PC-3 (cell line): ENCODE measurements at places on chromosomes 11 and 22. TPM values are rescaled to one million over a fixed set of nuclear protein-coding genes. Genes with fewer than 3 reads are reported as not detected.

DNA sequence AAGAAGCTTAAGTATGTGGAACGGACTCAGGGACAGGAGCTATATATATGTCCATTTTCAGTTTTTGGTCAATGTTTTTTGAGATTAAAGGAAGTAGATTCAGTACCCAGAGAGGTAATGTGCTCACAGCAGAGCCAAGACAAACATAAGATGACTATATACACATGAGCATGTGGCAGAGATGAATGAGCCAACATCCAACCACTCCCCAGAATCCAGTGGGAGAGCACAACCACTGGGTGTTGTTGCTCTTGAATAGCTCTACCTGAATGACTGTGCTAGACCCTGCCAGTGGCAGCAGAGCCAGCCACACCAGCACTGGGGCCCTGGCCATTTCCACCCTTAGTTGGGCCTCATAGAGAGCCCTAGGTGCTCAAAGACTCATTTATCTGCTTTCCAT is 10.7 kb upstream of the SYTL2 start:
- H3K4me1 ChIP-seq: peaks cover 42% of the 10 kb centered on the region
- H3K27ac ChIP-seq: peak overlapping the region; percentile 85
- H3K36me3 ChIP-seq: no peaks in the 10 kb centered on the region
- peak; percentile 92 for DNase-seq

DNA sequence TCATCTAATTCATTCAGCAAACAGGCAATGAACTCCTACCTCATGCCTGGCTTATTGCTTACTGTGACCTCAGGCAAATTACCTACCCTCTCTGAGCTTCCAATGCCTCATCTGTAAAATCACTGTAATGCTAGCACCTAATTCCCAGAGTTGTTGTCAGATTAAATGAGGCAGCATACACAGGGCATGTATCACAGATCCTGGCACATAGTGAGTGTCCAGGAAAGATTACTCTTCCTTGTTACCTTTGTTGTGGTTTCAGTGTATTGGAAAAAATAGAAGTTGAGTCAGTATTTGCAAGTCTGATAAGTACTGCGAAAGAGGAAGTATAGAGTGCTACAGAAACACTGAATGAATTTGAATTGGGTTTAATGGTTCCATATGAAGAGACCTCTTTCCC is 26.4 kb upstream of the LRRC55 start:
- no peak overlapping the region for H3K4me3 ChIP-seq
- H3K36me3 ChIP-seq: no peaks in the 10 kb centered on the region

SERPING1 gene
- total RNA-seq: not detected in 2 replicates

- DNase-seq: peak; percentile 47
- H3K4me3 ChIP-seq: no peak overlapping the region
- H3K27me3 ChIP-seq: no peaks in the 10 kb centered on the region
- H3K27ac ChIP-seq: no peak overlapping the region
- no peaks in the 10 kb centered on the region for H3K36me3 ChIP-seq
- H3K4me1 ChIP-seq: no peaks in the 10 kb centered on the region
Measured at GRCh38 chr11:86047275-86047991, 21.5 kb downstream of the PICALM start.

- no peak for DNase-seq
- no peaks in the 10 kb centered on the region for H3K36me3 ChIP-seq
- H3K27ac ChIP-seq: no peak overlapping the region
- no peak overlapping the region for H3K4me3 ChIP-seq
- peaks cover 4% of the 10 kb centered on the region; the same call in 1 of the 2 replicates for H3K4me1 ChIP-seq
Measured at GRCh38 chr11:76627606-76628005, 42.9 kb downstream of the LRRC32 start.

PATE2 gene
- not detected in 2 replicates for total RNA-seq

DNA sequence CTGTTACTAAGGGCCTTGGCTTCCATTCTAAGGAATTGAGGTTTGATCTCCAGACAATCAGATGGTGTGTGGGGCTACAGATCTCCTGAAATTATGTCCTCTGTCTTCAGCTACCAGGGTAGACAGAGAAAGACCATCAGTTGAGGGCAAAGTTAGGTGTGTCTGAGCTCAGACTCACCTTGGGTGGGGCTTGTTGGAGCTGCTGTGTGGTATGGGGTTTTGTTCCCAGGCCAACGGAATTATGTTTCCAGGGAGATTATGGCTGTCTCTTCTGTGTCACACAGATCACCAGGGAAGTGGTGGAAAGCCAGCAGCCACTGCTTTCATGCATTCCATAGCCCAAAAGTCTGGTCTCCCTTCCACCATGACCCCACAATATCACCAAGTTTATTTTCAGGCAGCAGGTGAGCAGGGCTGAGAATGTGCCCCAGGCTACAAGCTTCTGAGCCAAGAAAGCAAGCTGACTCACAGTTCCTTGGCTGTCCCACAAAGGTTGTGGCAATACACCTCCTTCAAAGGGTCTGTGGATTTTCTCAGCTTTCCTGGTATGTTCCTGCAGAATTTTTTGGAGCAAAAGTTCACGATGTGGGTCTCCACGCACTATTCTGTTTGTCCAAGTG is 714.9 kb downstream of the LUZP2 start:
- H3K27ac ChIP-seq: peak overlapping the region; percentile 54
- H3K4me3 ChIP-seq: no peak overlapping the region
- DNase-seq: peak; percentile 83
- H3K36me3 ChIP-seq: no peaks in the 10 kb centered on the region
- H3K27me3 ChIP-seq: no peaks in the 10 kb centered on the region
